B cell (primary cell): ENCODE measurements at places on chromosomes 1 and 21. TPM values are rescaled to one million over a fixed set of nuclear protein-coding genes. Genes with fewer than 3 reads are reported as not detected.
A peak's percentile ranks its signal among the peaks of the same experiment; 100 is the strongest.

GRCh38 chr1:198246337-198246736 is 89.5 kb downstream of the NEK7 start:
- no peaks in the 10 kb centered on the region for H3K4me1 ChIP-seq
- no peak overlapping the region for H3K27ac ChIP-seq
- no peak for DNase-seq
- H3K27me3 ChIP-seq: no peaks in the 10 kb centered on the region
- H3K36me3 ChIP-seq: peaks cover 2% of the 10 kb centered on the region
- no peak overlapping the region for H3K4me3 ChIP-seq

DNA sequence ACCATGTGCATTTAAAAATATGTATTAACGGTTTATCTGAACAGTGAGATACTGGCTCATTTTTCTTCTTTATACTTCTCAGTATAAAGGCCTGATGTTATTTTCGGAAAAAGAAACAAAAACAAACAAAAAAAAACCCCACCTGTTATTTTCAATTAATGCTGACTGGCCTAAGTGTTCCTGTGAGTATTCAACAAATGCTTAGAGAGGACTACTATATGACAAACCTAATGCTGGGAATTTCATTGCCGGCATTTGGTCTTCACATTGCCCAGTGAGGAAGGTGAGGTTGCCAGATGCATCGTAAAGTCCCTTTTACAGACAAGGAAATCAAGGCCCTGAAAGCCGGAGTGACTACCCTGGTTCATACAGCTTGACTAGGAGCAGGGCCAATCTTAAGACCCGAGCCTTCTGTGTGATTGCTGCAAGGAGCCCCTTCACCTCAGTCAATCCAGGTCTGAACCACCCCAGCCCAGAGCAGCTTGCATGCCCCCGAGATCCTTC is 599 bp downstream of the MRPL24 start:
- peaks cover 20% of the 10 kb centered on the region for H3K4me1 ChIP-seq
- H3K27ac ChIP-seq: peak overlapping the region; percentile 95
- H3K36me3 ChIP-seq: no peaks in the 10 kb centered on the region
- DNase-seq: no peak

- no peaks in the 10 kb centered on the region for H3K4me1 ChIP-seq
- H3K36me3 ChIP-seq: no peaks in the 10 kb centered on the region
Observed at GRCh38 chr1:179708434-179709195, 34.5 kb upstream of the FAM163A start.

DNA sequence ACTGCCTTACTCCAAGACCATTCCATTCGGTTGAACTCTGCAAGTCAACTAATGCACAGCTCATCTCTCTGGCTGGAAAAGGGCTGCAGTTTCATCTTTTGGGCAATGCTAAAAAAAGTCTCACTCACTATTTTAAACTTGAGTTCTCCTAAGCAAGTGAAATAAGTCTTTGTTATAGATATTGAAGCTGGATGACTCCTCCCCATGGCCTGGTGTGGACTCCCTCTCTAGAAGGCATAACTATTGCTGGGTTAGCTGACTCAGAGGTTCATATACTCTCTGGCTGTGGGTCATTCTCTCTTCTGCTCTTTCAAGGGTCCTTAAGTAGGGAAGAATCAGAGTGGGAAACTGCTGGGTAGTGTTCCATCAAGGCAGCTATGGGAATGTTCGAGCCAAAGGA is 88.0 kb downstream of the XCL2 start:
- no peaks in the 10 kb centered on the region for H3K4me1 ChIP-seq
- no peaks in the 10 kb centered on the region for H3K27me3 ChIP-seq
- no peak for DNase-seq
- no peaks in the 10 kb centered on the region for H3K36me3 ChIP-seq
- H3K4me3 ChIP-seq: no peak overlapping the region

- H3K36me3 ChIP-seq: no peaks in the 10 kb centered on the region
- DNase-seq: no peak
- H3K4me1 ChIP-seq: no peaks in the 10 kb centered on the region
- H3K27me3 ChIP-seq: no peaks in the 10 kb centered on the region
- H3K4me3 ChIP-seq: no peak overlapping the region
Observed at GRCh38 chr1:154463512-154463990, 38.5 kb upstream of the TDRD10 start.

GRCh38 chr1:34694383-34694782 is 60.5 kb upstream of the GJB5 start:
- no peak overlapping the region for H3K27ac ChIP-seq
- H3K4me1 ChIP-seq: no peaks in the 10 kb centered on the region
- H3K27me3 ChIP-seq: no peaks in the 10 kb centered on the region
- DNase-seq: no peak

- H3K4me1 ChIP-seq: no peaks in the 10 kb centered on the region
- no peaks in the 10 kb centered on the region for H3K27me3 ChIP-seq
- H3K27ac ChIP-seq: no peak overlapping the region
- DNase-seq: no peak
- H3K4me3 ChIP-seq: no peak overlapping the region
Observed at GRCh38 chr1:206449565-206449964, 20.7 kb upstream of the IKBKE start.

- no peak for DNase-seq
- no peak overlapping the region for H3K27ac ChIP-seq
- no peaks in the 10 kb centered on the region for H3K36me3 ChIP-seq
- peaks cover 6% of the 10 kb centered on the region for H3K4me1 ChIP-seq
- no peaks in the 10 kb centered on the region for H3K27me3 ChIP-seq
Observed at GRCh38 chr21:41726058-41726558, 40.7 kb downstream of the RIPK4 start.

DNA sequence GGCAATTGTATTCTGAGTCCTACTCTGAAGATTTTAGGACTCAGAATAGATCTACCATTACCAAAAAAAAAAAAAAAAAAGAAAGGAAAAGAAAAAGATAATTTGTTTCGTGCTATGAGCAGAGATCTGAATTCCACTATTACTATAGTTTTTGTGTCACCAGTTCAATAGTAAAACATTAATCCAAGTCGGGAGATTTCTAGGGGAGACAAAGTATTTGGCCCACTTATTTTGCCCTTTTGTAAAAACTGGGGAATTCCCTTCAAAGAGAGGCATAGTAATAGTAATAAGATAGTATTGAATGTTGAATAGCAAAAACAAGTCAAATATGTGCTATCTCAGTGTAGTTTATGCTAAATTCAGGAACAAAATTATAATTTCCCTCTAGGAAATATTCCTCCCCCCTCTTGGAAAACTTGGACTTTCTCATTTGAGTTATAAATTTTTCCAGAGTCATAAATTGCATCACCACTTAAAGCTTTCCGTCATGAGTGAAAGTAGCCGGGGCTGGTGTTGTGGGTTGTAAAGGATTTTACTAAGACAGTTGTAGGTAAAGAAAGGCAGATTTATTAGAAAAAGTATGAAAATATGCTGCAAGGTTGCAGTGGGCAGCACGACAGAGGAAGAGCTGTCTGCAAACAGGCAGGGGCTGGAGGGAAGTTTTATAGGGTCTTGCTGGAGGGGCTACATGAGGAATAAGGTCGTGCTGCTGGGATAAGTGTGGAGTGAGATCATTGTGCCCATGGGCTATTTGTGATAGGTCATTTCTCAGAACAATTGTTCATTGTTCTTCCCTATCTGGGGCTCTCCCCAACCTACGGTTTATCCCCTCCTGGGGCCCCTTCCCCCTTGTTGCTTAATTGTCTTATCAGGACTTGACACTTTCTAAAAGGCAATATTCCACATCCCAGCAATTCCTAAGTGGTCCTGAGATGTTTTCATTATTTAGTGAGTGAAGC is 1009.9 kb downstream of the PLA2G4A start:
- DNase-seq: no peak
- no peaks in the 10 kb centered on the region for H3K27me3 ChIP-seq
- H3K27ac ChIP-seq: no peak overlapping the region
- no peaks in the 10 kb centered on the region for H3K36me3 ChIP-seq
- H3K4me3 ChIP-seq: no peak overlapping the region

GRCh38 chr21:36828891-36829515 is 130.1 kb downstream of the SIM2 start:
- H3K36me3 ChIP-seq: no peaks in the 10 kb centered on the region
- no peak for DNase-seq
- no peak overlapping the region for H3K4me3 ChIP-seq
- H3K27ac ChIP-seq: no peak overlapping the region
- no peaks in the 10 kb centered on the region for H3K4me1 ChIP-seq

DNA sequence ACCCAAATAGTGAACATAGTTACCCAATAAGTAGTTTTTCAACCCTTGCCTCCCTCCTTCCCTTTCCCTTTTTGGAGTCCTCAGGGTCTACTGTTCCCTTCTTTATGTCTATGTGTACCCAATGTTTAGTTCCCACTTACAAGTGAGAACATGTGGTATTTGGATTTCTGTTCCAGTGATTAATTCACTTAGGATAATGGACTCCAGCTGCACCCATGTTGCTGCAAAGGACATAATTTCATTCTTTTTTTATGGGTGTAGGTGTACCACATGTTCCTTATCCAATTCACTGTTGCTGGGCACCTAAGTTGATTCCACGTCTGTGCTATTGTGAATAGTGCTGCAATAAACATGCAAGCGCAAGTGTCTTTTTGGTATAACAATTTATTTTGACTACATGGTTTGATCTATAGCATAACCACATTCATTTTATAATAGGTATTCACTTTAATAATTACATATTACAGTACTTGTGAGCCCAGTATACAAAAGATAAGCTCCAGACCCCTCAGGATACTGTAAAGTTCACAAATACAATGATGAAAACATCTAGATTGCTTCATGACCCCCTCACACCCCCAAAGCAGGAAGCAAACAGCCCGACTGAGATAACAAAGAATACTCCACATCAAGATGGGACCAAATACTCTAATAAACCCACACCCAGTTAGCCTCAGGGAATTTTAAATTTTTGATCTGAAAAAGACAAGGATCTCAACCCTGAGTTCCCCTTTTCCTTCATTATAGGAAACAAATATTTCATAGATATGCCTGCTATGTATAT is 45.3 kb downstream of the PUM1 start:
- H3K4me3 ChIP-seq: no peak overlapping the region
- H3K27ac ChIP-seq: peak overlapping the region; percentile 25

The LYST gene
- polyA plus RNA-seq: 50.4 and 65.5 TPM in 2 replicates
